ENCODE measurements at places on chromosomes 12 and 14.
A peak's percentile ranks its signal among the peaks of the same experiment; 100 is the strongest.

GRCh38 chr14:104632781-104633180, 28.2 kb upstream of the TMEM179 start:
- DNase-seq, result no peak

DNA sequence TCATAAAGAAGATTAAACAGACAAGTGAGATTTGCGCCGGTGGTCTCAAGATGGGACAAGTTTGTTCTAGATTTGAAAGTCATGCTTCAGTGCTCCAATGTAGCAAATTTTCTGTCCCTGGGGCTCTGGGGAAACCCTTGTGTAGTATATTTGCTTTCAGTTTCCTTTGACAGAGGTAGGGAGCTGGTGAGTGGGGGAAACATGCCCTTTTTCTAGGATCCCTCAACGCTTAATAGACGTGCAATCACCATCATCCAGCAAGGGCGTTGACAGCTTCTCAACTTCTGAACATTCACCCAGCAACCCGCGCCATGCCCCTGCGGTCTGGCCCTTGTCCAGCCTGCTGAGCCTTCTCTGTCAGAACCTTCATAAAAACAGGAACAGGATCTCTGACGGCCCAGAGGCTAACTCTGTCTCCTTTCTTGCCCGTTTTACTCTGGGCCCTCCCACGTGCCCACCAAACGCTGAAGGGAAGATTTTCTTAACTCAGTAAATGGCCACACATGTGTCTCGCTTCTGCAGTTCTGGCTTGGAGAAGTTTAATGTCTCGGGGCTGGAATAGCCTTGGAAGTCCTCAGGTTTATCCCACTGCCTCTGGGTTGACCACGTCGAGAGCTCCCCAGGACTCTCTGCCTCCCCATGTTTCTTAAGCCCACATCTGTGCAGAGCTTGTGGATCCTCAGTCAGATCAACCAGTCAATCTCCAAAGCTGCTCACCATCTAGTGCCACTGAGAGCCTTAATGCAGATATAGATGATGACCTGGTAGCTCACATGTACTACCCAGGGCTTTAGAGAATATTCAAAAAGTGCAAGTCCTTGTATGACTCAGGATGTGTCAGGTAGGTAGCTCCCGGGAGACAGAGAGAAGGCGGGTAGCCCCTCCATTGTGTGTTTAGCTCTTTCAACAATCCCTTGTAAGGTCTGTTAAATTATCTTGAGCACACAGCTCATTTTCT, 58.1 kb upstream of the CCND2 start:
- no peak for DNase-seq

DNA sequence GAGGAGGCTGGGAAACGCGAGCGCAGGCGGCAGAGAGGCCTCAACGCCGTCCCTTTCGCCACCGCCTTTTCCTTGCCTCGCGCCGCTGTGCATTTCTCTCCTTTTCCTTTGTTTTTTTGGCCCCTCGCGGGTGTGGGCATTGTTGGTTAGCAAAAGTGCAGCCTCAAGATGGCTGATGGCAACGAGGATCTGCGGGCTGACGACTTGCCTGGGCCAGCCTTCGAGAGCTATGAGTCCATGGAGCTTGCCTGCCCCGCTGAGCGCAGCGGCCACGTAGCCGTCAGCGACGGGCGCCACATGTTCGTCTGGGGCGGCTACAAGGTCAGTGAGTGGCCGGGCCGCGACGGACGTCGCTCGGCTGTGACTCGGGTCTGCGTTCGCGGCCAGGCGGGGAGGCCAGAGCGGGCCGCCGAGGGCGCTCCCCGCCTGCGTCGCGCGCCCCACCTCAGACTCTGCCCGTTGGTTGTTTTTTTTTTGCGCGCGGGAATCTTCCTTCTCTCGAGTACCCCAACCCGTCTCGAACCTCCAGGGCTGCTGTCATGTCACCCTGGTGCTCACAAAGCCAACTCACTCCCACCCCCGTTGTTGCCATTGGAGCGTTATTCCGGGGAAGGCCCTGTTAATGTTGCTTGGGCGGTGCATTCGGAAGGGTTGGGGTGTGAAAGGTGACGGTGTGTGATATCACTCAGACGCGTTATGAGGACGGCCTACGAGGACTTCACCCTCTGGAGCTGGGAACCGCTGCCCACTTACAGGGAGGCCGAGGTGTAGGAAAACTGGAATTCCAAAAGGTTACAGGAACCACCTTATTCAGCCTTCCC, 558 bp downstream of the KLHDC2 start:
- DNase-seq, result peak; percentile 82

- DNase-seq, result no peak
Observed at GRCh38 chr12:40107803-40108620, 2.1 kb upstream of the SLC2A13 start.

DNA sequence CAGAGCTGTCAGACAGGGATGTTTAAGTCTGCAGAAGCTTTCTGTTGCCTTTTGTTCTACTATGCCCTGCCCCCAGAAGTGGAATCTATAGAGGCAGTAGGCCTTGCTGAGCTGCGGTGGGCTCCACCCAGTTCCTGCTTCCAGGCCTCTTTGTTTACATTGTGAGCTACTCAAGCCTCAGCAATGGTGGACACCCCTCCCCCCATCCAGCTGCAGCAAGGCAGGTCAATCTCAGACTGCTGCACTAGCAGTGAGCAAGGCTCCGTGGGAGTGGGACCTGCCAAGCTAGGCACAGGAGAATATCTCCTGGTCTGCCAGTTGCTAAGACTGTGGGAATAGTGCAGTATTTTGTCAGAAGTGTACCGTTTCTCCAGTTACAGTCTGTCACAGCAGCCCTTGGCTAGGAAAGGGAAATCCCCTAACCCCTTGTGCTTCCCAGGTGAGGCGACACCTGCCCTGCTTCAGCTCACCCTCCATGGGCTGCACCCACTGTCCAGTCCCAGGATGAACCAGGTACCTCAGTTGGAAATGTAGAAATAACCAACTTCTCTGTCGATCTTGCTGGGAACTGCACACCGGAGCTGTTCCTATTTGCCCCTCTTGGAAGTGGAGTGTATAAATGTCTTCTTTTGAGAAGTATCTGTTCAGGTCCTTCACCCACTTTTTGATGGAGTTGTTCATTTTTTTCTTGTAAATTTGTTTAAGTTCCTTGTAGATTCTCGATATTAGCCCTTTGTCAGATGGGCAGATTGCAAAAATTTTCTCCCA, 213.5 kb upstream of the SLC38A2 start:
- peak; percentile 88 for DNase-seq

GRCh38 chr14:103679351-103679750, 35.9 kb downstream of the XRCC3 start:
- peak; percentile 76 for DNase-seq

GRCh38 chr12:104997541-104997940, 11.4 kb downstream of the NOPCHAP1 start:
- no peak for DNase-seq

GRCh38 chr12:97466000-97466399, 3.4 kb downstream of the RMST start:
- DNase-seq, result no peak

All from endodermal cell (in vitro differentiated cells).